ENCODE measurements at places on chromosomes 6 and 20.

- no peak for DNase-seq
Observed at GRCh38 chr20:12159261-12159660, 241.6 kb downstream of the BTBD3 start.

DNA sequence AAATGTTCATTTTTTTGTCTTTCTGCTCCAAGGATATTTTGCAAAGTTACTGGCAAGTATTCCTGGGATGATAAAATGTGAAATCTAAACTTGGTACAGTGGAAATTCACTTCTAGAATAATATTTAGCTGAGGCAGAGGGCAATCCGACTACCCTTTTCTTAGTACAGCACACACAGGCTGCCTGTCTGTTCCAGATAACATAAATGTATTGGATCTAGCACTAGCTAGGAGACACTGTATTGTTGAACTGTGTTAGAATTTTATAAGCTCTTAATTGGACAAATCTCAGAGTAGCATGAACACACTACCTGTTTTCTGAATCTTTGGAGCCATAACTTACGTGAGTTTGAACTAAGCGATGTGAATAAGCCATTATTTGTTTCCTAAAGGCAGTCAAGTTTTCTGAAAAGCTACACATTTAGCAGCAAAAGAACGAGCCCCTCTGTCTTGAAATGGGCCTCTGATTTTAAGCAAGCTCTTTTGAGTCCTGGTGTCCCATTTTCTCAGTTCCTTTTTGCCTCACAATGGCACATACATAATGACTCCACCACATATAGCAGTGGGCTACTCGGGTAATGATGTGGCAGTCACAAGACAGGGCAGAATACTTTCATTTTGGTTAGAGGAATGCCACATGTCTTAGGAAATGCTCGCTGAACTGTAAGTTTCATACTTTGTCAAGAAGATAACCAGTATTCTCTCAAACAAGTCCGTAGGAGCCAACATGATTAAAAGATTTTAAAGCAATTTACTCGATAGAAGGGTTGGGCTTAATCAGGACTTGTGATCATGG is 116.5 kb upstream of the ESR1 start:
- no peak for DNase-seq

DNA sequence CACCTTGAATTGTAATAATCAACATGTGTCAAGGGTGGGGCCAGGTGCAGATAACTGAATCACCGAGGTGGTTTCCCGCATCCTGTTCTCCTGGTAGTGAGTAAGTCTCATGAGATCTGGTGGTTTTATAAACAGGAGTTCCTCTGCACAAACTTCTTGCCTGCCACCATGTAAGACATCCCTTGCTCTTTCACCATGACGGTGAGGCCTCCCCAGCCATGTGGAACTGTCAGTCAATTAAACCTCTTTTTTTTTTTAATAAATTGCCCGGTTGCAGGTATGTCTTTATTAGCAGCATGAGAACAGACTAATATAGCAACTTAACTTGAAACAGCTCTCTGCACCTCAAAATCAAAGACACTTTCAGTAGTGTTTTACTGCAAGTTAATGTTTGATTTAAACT is 121.6 kb downstream of the OGFRL1 start:
- DNase-seq: no peak

- no peak for DNase-seq
Observed at GRCh38 chr6:166477647-166478365, 95.1 kb upstream of the MPC1 start.

- DNase-seq: no peak
Observed at GRCh38 chr6:141552463-141552862, 580.3 kb upstream of the GJE1 start.

DNA sequence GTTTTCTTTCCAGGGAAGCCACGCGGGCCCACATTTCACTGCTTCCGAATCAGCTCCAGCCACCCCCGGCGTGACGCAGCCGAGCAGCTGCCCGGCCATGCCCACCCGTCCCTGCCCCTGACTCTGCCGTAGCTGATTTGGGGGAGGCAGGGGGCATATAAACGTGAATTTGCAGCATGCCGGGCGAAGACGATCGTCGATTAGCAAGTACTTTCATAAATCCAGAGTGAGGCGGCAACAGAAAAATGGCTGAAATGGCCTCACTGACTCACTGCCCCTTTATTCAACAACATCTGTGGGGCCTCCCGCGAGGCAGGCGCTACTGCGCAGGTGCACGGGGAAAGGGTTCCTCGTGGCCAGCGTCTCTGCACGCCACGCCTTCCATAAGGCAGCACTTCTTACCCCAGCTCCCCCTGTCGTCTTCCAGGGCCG is 118.0 kb downstream of the DLL1 start:
- no peak for DNase-seq

DNA sequence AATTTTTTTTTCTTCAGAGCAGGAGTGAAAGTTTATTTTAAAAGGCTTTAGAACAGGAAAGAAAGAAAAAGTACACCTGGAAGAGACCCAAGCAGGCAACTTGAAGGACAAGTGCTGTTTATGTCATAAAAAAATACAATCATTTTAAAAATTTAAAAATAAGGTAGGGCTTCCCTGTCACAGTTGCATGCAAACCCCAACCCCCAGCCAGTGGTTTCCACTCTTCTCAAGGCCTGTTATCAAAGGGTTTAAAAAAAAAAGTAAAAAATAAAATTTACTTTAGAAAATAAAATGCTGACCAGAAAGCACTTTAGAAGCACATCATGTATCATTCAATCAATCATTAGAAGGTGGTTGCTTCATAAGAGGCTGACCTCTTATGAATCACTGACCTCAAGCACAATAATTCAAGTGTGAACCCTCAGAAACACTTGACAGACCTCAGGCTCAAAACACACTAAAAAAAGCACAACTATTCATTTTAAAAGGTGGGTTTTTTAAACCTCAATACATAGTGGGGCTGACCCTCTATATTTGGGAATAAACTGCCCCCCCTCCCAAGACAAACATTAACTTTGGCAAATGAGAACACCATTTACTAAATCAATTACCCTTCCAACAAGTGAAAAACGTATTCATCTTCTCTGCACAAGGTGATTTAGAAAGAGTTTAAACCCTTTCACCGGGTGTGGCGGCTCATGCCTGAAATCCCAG is 15.6 kb downstream of the ILRUN start:
- DNase-seq: no peak

- peak; percentile 73 for DNase-seq
Observed at GRCh38 chr6:10418862-10419748, 4.2 kb upstream of the TFAP2A start.

DNA sequence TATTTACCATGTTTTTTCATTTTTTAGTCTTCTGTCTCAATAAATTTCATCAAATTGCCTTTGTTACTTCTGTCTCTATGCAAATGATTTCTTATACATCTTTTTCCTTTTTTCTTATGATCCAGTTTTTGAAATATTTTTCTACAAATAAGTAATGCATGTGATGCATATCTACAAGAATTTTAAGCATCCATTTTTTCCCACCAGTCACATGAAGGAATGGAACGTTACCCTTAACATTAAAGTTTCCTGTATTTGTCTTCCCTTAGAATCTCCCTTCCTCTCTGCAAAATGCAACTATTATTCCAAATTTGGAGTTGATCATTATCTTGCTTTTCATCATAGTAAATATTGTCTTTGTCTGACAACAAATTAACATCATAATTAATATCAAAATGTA is 35.5 kb downstream of the PSMB9 start:
- no peak for DNase-seq

DNA sequence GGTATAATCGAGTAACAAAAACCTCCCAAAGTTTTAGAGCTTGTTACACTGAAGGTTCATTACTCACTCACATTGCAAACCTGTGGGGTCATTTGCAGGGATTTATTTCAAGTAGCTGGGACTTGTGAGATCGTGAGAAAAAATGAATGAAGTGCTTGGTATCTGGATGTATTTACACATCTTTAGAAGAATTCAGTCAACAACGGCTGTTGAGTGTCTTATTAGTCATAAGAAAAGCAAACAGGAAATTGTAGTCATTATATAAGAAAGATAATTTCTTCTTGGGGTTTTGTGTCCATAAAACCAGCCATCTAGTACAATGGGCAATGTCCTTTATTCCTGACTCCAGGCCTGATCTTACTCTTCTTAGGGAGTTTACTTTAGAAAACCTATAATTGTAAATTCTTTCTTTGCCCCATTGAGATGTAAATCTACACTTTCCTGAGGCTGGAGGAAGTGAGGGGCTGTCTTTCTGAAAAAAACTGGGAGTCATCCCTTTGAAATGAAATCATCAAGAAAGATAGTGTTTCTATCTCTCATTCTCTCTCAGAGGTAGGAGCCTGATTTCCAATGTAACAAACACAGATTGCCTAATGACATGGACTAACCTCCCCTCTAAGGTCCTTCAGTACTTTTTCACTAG is 202.5 kb upstream of the ASCC3 start:
- no peak for DNase-seq

GRCh38 chr6:7644417-7644816 is 54.4 kb downstream of the SNRNP48 start:
- DNase-seq: no peak

DNA sequence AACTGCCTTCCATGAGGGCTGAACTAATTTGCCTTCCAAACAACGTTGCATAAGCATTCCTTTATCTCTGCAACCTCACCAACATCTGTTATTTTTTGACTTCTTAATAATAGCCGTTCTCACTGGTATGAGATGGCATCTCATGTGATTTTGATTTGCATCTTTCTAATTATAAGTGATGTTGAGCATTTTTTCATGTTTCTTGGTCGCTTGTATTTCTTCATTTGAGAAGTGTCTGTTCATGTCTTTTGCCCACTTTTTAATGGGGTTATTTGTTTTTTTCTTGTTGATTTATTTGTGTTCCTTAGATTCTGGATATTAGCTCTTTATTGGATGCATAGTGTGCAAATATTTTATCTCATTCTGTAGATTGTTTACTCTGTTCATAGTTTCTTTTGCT is 46.4 kb downstream of the TNFAIP3 start:
- no peak for DNase-seq

- DNase-seq: no peak
Observed at GRCh38 chr20:2619961-2620595, 32.4 kb upstream of the NOP56 start.

GRCh38 chr20:55116598-55116997 is 641.2 kb downstream of the DOK5 start:
- no peak for DNase-seq

- DNase-seq: no peak
Observed at GRCh38 chr6:33748841-33749240, 2.1 kb upstream of the IP6K3 start.

- DNase-seq: no peak
Observed at GRCh38 chr6:86961455-86962200, 24.3 kb downstream of the HTR1E start.

DNA sequence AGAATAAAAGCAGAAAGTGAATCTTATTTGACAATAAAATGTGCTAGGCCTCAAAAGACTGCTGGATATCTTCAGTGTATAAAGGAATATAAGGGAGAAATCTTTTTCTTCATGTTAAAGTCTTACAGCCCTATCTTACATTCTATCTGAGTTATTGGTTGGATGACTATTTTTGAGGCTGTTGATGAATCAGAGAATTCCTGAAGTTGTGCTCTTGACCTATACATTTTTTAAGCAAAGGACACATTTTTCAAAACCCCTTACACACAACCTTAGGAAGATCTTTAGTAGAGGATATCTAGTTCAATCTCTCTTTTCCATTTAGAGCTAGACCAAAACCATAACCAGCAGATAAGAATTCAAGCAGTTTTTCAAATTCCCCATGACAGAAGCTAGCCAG is 10.9 kb upstream of the CGA start:
- DNase-seq: no peak

GRCh38 chr6:109174916-109175315 is 79.6 kb downstream of the CEP57L1 start:
- DNase-seq: no peak

DNA sequence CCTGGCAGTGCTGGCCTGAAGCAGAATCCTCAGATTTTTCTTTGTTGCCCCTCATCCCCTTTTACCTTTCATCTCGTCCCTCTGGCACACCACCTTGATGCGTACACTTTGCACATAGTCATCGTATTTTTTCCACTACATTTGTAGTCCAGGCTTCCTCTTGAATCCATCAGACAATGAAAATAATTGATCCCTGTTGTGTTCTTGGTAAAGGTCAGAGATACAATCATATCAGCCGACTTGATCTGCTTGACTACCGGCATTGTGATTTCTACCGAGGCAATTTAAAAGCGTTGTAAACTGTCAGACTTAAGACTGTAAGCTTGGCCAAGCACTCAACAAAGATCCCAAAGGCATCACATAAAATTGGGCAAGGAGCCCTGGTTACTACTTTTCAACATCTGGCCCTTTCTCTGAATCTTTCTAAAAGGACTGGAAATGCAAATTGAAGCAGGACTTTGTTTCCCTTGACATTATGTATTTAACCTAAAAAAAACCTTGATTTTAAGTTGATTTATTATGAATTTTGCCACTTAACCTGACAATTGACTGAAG is 512.6 kb downstream of the LMBRD1 start:
- no peak for DNase-seq

GRCh38 chr20:55744896-55745295 is 260.4 kb downstream of the CBLN4 start:
- DNase-seq: no peak

DNA sequence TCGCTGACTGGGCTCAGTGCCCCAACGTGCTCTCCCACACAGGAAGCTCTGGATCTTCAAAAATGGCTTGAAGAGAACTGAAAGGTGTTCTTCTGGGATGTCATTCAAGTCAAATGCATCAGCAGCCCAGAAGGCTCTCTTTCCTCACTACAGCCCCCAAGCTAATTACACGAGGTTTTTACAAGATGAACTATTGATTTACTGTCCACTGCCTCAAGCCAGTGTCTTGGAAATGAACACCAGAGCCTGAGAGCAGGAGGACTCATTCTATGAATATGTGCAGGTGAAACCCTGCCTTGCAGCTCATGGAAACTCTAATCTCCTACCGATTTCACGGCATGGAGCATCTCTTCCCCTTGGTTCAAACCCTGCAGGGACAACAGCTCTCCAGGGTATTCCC is 98.9 kb upstream of the CST7 start:
- DNase-seq: no peak

GRCh38 chr6:32151181-32151862 is 417 bp downstream of the PRRT1 start:
- peak; percentile 36 for DNase-seq

DNA sequence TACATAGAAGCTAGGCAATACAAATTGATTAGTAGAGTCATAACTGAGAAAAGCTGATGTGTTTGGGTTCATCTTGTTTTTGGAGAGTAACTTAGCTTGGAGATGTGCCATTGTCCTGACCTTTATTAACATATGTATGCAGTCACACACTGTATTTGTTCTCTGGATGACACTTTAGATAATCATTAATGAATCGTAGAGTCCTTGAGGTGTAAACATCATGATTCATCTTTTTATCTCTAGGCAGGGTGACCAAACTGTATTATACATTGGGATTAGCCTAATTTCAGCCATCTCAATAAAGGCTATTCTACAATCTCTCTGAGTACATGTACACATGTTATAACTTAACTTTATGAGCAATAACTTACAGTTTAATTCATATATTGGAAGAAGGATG is 3.6 kb upstream of the MTCL3 start:
- DNase-seq: no peak

- no peak for DNase-seq
Observed at GRCh38 chr6:96604420-96604819, 41.5 kb downstream of the FHL5 start.

- no peak for DNase-seq
Observed at GRCh38 chr20:9999645-10000044, 35.1 kb upstream of the ANKEF1 start.

Data from right kidney (tissue), 9 donors.